ENCODE measurements at places on chromosomes 4 and X.

DNA sequence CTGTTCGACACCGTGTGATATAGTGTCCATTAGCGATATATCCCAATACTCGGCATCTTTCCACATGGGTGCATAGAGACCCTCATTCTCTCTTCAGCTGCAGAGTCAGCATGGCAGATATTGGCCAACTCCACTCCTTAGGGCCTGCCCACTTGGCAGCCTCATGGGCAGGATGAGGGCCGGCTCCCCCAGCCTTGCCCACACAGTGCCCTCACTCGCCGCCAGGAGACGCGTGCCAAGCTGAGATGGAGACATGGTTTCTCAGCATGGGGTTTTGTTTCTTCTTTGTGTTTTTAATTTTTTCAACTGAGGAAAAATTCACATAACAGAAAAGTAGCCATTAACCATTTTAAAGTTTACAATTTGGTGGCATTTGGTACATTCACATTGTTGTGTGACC is 5.3 kb upstream of the PLXNA3 start:
- DNase-seq = no peak

- DNase-seq = no peak
Measured at GRCh38 chr4:113616443-113616842, 145.1 kb downstream of the CAMK2D start.

GRCh38 chr4:173264684-173265185 is 69.4 kb downstream of the HMGB2 start:
- DNase-seq = peak; percentile 90

- no peak for DNase-seq
Measured at GRCh38 chrX:115437841-115438595, 123.0 kb upstream of the PLS3 start.

DNA sequence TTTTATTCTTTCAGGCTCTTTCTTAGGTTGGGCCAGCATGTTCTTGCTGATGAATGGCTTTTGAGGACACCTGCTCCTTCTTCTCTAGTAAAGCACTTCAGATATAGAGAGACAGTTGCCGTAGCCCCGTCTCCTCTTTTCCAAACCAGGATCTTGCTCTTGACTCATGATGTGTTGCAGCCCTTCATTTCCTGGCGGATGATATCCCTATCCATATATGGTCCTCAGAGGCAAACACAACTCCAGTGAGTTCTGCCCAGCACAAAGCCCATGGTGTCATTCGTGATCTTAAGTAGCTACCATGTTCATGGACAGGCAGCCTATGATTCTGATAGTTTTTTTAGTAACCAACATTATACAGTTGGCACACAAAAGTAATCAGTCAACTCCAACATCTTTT is 59.8 kb upstream of the ACSL1 start:
- DNase-seq = no peak

GRCh38 chr4:59629348-59629747 is 1570.8 kb upstream of the ADGRL3 start:
- no peak for DNase-seq

GRCh38 chrX:72201836-72202536 is 20.4 kb downstream of the PIN4 start:
- DNase-seq = no peak

- DNase-seq = no peak
Measured at GRCh38 chrX:110403441-110404238, 45.0 kb downstream of the RTL9 start.

DNA sequence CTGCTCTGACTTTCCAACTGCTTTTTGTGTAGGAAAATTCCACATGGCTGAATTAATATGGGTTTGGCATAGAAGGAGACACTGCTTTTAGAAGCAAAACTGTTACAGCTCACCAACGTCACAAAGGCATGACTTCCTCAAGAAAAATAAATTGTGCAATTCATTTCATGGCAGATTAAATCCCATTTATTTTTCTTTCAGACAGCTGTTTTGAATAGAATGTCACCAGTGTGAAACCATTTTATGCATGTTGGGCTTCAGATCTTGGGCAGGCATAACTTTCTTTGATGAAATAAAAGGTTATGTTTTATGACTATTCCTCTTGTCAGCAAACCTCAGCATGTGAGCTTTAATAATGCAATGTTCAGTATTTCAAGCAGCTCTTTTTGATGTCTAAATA is 542.8 kb downstream of the GALNTL6 start:
- no peak for DNase-seq

- DNase-seq = no peak
Measured at GRCh38 chr4:53899586-53900270, 164.7 kb downstream of the CHIC2 start.

DNA sequence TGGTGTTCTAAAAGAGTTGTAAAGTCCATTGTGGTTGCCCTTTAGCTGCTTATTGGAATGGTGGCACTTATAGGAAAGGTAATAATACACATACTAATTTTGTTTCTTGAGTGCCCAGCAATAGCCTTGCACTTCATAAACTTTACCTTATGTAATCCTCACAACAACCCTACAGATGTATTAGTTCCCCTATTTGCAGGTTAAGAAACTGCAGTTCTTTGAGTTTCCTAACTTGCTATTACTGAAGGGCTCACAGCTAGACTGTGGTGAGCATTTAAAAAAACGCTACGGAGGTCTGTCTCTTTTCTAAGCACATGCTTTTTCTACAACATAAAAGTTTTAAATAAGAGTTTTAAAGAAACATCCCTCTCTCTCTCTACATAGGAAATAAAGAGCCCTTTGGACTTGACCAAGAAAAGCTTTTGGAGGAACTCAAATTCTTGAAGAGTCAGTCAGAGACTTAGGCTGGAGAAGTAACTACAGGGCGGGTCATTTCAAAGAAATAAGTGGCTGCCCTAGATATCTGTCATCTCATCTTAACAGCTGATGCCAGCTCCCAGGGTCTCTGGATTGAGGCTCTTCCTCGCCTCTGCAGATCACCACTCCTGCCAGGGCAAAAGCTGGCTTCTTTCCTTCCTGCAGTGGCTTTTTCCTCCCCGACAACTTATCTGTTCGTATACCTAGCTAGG is 42.0 kb upstream of the FBXW7 start:
- no peak for DNase-seq

DNA sequence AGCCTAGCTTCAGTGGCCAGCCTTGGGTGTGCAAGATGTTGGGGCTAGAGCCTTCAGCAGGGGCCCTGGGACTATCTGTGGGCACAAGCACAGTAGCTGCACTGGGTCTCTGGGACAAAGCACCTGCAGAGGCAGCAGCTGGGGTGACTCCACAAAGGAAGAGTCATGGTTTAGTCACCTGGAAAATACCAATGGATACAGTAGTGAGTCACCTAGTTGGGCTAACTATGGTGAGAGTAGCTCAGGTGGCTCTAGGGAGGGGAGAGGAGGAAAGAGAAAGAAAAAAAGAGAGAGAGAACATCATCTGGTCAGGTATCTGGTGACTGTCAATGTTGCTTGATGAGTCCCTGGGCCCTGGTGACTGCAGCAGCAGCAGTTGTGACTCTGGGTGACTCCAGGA is 72.9 kb upstream of the SPIN4 start:
- no peak for DNase-seq

DNA sequence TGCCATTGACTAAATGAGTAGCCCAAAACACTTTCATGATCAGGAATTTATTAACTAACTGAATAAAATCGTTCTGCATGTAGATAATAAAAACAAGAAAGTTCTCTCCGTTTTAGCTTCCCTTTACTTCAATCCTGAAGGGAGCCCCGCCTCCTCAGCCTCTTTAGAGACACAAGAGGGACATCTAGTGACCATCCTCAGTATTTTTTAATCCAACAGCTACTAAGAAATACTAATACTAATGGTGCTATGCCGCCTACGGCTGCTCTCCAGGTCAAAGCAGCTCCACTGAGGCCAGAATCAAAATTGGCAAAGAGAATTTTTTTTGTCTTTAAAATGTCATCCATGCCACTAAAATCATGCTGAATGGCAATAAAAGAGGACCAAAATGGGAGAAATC is 3.2 kb upstream of the PCDH19 start:
- DNase-seq = peak; percentile 83

GRCh38 chr4:55947254-55947882 is 1.4 kb upstream of the CEP135 start:
- peak; percentile 77 for DNase-seq

- DNase-seq = peak; percentile 1
Measured at GRCh38 chrX:150363561-150364346, 637 bp downstream of the MAMLD1 start.

GRCh38 chr4:88822034-88822789 is 124.6 kb upstream of the NAP1L5 start:
- no peak for DNase-seq

DNA sequence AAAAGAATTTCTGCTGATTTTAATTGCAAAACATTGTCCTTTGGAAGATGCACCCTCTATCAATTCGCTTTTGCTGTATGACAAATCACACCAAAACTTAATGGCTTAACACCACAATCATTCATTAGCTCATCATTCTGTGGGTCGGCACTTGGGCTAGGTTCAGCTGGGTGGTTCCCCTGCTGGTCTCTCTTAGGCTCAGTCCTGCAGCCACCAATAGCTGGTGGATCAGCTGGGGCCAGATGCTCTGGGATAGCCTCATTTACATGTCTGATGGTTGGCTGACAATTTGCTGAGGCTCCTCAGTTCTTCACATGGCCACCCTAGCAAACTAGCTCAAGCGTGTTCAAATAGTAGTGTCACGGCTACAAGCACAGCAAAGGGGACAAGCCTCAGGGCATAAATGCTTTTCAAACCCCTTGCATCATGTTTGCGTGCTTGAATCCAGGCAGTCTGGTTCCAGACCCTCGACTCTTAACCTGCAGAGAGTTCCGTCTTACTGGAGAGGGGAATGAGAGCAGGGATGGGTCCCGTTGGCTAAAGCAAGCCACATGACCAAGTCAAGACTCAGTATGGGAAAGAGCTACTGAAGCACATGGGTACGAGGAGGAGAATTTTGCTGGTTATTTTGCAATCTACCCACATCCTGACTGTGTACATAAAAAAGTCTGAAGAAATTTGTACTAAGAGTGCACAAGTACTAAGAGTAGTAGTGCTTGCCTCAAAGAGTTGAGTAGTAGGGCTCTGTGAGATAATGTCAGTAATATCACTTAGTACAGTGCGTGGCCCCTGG is 7.5 kb upstream of the ACSL1 start:
- DNase-seq = no peak

DNA sequence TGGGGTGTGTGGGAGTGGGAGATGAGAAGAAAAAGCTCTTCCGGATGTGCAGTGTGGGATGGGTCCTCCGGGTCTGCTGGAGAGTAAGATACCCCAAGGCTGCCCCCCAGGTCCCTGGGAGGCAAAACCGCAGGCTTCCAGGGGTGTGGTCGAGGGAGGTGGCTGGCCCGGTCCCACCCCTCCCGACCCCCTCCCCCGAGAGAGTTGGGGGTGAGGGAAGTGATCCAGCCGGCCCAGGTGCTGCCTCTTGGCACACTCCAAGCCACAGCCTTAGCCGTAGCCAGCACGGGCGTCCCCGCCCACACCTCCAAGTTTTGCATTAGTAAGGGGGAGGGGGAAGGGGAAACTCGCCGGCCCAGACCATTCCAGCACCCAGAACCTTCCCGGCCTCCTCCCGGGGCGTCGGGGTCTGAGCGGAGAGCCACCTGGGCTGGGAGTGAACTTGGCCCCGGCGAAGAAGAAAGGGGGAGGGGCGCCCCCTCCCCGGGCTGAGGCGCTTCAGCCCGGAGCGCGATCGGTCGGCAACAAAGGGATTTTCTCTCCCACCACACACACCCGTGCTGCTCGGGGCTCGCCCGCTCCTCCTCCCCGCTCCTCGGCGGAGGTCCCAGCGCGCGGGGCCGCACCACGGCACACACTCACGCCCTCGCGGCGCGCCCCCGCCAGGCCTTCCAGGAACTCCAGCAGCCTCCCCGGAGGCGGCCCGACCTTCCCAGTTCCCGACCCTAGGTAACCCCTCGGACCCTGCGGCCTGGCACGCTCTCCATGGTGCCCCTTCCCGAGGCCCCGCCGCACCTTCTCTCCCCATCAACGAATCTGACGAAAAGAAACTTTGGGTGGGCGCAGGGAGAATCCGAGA is 14.4 kb downstream of the BCOR start:
- DNase-seq = no peak

DNA sequence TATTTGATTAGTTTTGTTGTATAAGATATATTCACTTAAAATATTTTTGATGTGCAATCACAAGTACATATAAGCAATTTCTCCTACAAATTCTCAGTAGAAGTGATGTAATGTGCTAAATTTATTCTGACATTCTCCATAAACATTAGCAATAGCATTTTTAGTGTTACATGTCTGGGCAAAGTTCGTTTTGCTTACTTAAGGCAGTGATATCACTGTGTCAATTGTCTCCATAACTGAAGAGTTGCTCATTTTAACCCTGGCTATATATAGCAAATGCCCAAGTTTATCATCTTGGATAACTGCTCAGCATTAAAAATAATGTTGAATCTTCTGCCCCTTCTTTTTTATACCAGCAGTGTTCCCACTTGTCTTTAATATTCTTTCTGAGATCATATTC is 340.0 kb upstream of the NDST4 start:
- DNase-seq = no peak

DNA sequence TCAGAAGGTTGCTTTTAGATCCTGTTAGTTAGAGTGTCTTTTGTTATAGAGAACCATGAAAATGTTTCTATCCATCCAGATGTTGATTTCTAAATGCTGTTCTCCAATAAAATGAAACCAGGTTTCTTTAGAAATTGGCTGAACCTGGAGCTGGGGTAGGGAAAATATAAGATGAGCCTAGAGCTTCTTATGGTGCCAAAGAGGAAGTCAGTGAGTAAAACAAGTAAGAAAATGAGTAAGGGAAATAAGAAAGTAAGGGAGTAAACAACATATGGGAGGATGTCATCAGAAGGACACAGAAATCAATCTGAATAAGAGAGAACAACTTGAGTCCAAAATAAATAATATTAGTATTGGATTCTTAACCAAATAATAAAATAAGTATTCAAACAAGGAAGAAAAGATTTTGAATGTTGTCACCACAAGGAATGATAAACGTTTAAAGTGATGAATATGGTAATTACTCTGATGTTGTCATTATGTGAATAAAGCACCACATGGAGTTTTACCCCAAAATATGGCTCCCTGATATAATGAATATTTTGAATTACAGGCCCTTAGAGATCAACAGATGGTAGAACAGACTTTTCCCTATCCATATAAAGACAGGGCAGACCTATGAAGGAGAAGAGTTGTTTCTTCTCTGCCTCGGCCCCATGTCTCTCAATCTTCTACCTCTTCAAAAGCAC is 506.1 kb downstream of the IL15 start:
- DNase-seq = no peak

GRCh38 chrX:18886005-18886343 is 97.9 kb downstream of the PHKA2 start:
- DNase-seq = no peak

GRCh38 chr4:52942936-52943335 is 80.8 kb downstream of the RASL11B start:
- DNase-seq = no peak

All from common myeloid progenitor, CD34-positive (primary cell).